ENCODE measurements at places on chromosomes 7 and 10.

GRCh38 chr7:2253525-2254244, 11.7 kb downstream of the NUDT1 start:
- DNase-seq: no peak

DNA sequence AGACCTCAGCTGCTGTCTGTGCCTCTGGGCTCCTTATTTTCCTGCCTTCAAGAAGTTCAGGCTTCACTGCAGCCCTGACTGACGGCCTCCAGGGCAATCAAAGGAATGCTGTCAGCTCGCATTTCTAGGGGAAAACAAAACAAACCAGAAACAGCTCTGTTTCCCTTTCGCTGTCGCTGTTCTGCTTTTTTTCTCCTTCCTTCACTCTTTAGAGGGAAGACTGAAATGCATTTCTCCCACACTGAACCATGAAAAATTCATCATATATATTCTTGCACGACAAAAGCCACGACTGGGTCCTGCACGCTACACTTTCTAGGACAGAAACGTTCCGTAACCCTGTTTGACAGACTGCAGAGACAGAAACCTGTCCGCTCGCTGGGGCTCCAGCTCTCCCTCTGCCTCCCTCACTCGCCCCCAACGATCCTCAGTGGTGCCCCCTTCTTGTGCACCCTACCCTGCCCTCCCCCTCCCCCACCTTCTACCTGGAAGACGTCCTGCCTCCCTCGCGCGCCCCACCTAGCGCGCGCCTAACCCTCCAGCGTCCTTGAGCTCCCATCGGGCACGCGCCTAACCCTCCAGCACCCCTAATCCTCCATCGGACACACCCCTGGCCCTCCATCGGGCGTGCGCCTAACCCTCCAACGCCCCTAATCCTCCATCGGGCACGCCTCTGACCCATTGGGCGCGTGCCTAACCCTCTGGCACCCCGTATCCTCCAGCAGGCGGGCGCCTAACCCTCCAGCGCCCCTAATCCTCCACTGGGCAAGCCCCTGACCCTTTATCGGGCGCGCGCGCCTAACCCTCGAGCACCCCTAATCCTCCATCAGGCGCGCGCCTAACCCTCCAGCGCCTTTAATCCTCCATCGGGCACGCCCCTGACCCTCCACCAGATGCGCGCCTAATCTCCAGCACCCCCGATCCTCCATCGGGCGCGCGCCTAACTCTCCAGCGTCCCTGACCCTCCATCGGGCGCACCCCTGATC, 37.1 kb downstream of the SVOPL start:
- peak; percentile 19 for DNase-seq

- no peak for DNase-seq
Measured at GRCh38 chr7:148633761-148634160, 43.2 kb downstream of the C7orf33 start.

DNA sequence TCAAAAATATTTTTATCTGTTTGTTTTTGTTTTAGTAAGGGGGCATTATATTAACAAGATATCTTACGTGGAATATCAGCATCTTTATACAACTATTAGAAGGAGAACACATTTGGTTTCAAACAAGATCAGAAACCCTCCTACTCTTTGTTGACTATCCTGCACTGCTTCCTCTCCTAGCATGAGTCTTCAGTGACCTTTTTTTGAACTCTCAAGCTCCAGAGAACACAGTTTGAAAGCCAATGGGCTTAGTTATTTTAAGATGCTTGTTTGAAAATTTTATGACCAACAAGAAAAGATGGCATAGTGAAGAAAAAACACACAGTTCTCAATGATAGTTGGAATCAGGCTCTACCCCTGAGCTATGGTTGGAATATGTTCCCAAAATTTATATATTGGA, 37.2 kb upstream of the RTKN2 start:
- no peak for DNase-seq

GRCh38 chr10:51748959-51749358, 49.6 kb upstream of the CSTF2T start:
- no peak for DNase-seq

- no peak for DNase-seq
Measured at GRCh38 chr10:42790835-42791234, 8.2 kb downstream of the BMS1 start.

GRCh38 chr7:20313626-20314025, 17.1 kb upstream of the ITGB8 start:
- no peak for DNase-seq

DNA sequence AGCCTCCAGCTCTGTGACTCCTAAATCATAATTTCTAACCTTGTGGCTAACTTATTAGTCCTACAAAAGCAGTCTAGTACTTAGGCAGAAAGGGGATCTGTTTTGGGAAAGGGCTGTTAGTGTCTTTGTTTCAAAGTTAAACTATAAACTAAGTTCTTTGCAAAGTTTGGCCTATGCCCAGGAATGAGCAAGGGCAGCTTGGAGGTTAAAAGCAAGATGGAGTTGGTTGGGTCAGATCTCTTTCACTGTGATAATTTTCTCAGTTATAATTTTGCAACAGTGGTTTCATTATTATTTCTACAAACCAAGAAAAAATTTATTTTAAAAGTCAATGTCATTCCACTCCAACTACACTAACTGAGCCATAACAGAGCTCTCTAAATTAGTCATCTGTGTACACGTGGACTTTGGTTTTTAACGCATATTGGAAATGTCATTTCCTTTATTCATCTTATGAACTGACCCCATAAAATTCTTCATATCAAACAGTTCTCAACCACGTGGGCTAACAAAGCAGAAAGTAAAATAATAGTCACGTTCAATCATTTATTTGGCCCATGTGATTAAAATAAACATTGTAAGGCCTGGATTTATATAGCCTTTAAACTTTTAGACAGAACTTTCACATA, 143.2 kb upstream of the C7orf33 start:
- DNase-seq: no peak

- no peak for DNase-seq
Measured at GRCh38 chr7:66631471-66631870, 2.8 kb downstream of the KCTD7 start.

DNA sequence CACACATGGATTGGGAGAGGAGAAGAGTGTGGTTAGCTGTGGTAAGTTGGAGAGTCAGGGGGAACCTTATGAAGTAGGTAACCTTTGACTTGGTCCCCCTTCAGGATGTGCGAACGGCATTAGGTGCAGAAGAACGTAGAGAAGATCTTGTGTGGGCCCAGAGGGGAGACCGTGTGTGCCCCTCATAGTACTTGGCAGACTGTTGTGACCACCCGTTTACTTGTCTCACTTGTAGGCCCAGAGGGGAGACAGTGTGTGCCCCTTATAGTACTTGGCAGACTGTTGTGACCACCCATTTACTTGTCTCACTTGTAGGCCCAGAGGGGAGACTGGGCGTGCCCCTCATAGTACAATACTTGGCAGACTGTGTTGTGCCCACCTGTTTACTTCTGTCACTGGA, 2.6 kb downstream of the GTPBP4 start:
- no peak for DNase-seq

DNA sequence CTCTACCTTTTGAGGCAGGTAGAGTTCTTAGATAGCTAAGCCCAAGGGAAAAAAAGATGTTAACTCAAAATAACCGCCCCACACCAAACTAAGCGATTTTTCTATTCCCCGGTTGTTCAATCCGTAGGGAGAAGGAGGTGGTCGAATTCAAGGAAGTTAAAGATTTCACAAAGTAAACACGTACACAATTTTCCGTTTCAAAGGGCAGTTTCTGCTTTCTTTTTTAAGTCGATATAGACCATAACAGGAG, 842 bp downstream of the KBTBD2 start:
- no peak for DNase-seq

DNA sequence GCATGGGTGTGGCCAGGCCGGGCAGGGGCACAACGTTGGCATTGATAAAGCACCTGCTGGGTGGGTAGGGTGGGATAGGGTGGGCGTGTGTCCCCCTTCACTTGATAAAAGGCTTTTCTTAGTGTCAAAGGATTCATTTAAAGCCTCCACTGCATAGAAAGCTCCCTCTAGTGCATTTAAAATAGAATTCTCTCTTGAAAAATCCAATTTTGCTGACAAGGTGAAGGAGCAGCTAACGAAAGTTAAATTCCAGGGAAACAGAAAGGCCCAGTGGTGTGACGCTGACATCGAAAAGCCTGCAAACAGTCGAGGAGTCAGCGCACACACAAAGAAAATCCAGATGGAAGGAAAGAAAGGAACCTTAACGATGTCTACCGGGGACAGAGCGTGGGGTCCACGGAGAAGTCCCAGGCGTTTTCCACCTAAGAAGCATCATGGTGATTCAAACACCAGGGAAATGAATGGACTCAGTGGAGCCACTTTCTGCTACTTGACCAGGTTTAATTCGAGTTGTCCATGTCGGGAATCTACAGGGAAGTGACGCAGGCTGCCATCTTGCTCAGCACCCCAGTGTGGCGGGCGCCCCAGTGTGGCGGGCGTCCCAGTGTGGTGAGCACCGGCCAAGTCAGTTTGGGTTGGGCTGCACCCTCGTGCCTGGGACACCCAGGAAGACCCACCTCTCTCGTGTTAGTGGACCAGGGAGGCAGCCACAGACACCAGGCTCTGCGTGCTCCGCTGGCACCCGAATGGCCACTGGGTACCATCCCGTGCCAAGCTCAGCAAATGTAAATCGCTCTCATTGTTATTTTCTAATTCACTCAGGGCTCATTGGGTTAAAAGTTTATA, 217.8 kb downstream of the DNAJB6 start:
- DNase-seq: no peak

DNA sequence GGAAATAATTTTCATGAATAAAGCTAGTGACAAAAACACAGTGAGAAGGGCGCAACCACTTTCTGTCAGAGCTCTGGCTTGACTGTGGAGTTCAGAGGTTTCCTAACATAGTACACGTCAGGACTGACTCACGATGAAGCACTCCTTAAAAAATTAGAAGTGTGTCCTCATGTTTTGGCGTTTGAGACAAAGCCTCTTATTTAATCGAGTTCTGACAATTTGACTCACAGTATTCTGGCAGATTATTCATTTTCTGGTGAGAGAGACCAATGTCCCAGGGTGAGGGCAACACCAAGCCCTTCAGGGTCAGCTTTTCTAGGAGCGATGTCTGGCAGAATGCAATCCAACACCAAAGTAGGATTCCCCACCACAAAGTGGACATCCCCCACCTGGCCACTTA, 108.7 kb downstream of the DIP2C start:
- no peak for DNase-seq

- no peak for DNase-seq
Measured at GRCh38 chr10:113108948-113109347, 158.9 kb downstream of the TCF7L2 start.

- no peak for DNase-seq
Measured at GRCh38 chr10:43448742-43449141, 11.8 kb downstream of the ZNF487 start.

- DNase-seq: no peak
Measured at GRCh38 chr10:43825984-43826383, 177.3 kb upstream of the ZNF32 start.

DNA sequence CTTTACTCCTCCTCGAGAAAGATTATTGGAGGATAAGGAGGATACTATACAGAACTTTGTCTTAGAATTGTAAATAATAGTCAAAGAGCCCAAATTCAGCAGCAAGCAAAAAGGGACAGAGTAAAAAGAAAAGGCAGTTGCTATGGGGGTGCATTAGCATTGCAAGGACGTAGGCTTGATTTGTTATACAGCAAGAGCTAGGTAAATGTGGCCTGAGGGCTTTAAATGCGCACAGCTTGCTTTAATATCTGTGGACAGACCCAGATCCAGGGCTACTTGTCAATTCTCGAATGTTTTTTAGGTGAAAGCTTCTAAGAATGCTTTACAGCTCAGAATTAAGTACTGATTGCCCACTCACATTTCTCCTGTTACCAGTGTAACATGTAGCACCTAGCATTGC, 58.5 kb downstream of the CELF2 start:
- no peak for DNase-seq

DNA sequence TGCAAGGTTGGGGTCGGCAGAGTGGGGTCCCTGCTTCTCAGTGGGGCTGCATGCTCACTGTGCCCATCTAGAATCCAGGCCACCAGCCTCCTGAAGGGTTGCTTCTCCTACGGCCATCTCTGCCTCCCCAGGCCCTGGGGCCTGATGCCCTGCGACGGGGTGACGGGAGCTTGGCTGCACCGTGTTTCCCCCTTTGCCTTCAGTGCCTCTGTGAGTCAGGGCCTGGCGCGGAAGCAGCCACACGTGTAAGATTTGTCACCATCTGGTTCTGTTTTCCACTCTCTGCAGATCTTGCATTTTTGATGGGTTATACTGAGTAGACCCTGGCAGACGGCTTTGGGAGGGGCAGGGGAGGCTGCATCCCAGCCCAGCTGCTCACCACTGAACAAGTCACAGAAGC, 7.2 kb downstream of the ADAMTS14 start:
- DNase-seq: no peak

DNA sequence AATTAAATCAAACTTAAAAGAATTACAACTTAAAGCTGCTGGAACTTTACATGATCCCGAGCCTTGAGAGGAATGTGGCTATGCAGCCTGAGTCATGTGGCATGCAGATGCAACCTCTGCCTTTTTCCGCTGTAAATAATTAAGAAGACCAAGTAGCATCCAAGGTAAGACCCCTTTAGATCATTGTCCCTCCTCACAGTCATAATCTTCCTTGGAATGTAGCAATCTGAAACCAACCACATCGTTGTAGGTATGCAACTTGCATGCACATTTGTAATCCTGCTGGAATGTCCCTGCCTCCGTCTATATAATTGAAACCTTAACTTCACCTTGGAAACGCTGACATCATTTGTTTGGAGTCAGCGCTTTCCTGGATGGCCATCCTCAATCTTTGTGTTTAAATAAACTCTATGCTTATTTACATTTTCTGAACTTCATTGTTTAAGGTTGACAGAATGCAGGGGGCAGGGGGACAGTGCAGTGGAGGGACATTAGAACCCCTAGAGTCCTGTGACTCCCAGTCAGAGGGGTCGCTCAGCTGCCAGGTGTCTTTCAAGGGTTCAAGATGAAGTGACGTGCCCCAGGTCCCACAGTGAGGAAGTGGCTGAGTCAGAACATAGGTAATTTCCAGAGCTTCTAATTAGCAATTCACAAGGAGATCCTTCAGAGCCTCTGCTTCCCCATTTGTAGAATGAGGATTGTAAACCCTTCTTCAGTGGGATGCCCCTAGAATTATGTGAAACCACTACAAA, 110.7 kb downstream of the RALA start:
- no peak for DNase-seq

DNA sequence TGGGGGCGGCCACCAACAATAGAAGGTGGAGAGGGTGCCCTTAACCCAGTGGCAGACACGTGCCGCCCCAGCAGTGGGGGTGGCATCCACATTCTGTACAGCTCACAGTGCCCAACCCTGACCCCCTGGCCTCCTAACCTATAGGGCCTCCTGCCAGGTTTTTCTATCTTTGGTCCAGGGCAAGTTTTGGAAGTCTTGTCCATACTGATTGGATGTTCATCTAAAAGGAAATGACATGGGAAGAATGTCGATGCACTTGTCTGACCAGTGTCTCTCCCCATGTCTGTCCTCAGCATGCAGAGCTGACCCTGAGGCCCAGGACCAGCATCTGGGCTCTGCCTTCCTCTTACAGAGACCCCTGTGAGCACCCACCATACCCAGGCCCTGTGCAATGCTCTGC, 32.3 kb upstream of the ANTXRL start:
- DNase-seq: no peak
